ENCODE measurements at places on chromosomes 7 and 10.

DNA sequence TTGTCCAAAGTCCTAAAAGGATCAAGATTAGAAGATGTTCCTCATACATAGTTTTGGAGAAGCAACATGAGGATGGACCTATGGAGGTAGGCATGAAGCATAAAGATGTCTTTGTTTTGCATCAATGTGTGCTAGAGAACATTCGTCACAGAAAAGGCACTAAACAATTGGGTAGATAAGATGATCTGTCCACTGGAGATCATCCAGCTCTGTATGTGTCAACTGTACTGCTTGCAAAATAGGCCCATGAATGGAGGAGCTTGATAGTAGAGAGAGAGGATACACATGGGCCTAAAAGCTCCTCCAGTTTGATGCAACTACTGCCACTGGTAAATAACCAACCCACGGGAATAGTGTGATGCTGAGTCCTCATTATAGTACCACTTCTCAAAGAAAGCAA is 286.4 kb upstream of the HGF start:
- DNase-seq, result no peak

GRCh38 chr7:48085433-48085791 is 3.7 kb upstream of the UPP1 start:
- DNase-seq, result no peak

- no peak for DNase-seq
These were observed 274.2 kb downstream of the BAMBI start for GRCh38 chr10:28951484-28951883.

DNA sequence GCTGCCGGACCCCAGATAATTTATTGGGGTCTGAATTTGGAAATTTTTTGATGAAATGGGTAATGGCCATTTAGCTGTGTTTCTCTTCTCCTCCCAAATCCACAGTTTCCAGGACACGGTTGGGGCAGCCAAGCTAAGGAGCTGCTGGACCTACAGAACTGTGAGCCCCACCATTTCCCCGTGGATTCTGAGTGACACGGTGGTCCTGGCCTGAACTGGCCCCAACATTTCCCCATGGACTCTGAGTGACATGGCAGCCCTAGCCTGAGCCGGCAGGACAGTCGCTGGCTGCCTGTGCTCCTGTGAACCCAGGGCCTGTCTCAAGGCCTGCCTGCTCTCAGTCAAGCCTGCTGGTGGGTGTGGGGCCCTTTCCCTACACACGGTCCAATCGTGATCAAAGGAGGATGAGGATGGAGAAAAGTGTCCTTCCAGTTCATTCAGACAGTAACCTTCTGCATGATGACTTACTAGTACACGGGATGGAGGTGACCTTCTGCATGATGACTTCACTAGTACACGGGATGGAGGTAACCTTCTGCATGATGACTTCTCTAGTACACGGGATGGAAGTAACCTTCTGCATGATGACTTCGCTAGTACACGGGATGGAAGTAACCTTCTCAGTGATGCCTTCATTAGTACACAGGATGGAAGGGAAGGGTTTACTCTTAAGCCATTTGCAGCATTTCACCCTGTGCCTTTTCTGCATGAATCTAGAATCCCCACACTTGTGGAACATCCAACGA is 359.9 kb downstream of the GLRX3 start:
- no peak for DNase-seq

- no peak for DNase-seq
These were observed 9.5 kb downstream of the GLI3 start for GRCh38 chr7:42227541-42227935.

GRCh38 chr7:57820477-57820876 is 370.5 kb downstream of the ZNF716 start:
- no peak for DNase-seq

GRCh38 chr7:96203786-96204185 is 118.1 kb downstream of the SLC25A13 start:
- no peak for DNase-seq
